ENCODE measurements at places on chromosomes 3 and 15.

GRCh38 chr3:196638861-196639482 lies 522 bp upstream of the NRROS start:
- no peak for DNase-seq

- DNase-seq = no peak
These were observed 608.1 kb downstream of the ZNF385D start for GRCh38 chr3:21142949-21143348.

GRCh38 chr15:85943151-85943550 lies 136.5 kb upstream of the AGBL1 start:
- no peak for DNase-seq

DNA sequence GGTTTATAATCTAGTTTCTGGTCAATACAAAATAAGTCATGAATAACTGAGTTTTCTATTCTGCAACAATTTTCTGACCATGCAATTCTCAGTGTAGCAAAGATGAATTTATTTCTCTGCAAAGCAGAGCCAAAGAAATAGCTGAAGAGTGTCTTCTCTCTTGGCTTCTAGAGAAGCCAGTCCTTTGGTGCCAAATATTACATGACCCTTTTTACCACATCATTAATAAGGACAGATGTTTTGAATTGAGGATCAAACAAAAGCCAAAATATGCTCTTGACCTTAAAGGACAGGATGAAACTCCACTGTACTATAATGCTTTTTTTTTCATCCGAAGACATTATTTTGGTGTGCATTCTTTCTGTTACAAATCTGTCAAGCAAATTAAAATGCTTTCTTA lies 40.2 kb upstream of the OSTN start:
- DNase-seq = no peak

GRCh38 chr15:58044551-58044950 lies 21.0 kb downstream of the ALDH1A2 start:
- DNase-seq = no peak

DNA sequence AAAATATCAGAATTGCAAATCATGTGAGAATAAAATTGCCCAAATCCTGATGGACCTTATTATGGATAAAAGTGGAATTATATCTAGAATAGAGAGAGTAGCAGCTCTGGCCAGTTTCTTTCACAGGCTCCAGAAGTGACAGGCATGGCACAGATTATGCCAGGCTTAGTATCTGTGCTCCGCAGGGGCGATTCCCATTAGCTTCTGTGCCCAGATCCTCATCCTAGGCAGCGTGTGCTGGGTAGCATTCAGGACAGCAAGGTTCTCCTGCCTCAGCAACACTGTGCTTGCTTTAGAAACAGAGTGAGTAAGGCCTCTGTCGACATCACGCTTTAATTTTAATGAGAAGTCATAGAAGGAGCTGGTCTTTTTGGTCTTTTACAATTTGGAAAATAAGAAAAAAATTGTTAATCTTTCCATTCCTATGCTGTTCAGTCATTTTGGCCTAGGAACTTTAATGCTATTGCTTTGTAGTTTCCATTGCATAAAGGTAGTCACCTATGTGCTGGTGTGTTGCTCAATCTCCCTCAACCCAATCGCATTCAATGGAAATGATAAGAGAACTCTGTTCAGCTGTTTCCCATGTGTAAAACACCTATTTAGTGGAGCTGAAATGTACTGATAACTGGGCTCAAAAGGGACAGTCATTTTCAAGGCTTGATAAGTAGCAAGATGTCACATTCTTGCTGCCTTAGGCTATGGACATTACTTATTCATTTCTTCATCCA lies 770.1 kb downstream of the AGBL1 start:
- DNase-seq = no peak

DNA sequence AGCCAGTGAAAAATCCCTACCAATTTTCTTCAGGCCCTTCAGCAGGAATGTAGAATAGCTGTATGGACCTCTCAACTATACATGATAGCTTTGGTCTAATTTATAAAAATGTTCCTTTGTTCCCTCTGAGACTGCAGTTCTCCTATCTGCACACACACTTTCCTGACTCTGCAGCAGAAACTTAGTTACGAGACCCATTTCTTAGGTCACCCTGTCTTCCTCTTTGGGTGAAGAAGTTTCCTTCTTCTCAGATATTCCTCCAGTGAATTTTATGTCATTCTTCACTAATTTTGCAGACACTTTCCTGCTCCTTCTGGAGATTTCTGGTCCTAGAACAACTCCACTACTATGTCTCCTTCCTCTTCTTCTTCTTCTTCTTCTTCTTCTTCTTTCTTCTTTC lies 42.6 kb downstream of the CD200R1L start:
- no peak for DNase-seq

- DNase-seq = no peak
These were observed 72.9 kb downstream of the RPLP1 start for GRCh38 chr15:69525543-69525942.

DNA sequence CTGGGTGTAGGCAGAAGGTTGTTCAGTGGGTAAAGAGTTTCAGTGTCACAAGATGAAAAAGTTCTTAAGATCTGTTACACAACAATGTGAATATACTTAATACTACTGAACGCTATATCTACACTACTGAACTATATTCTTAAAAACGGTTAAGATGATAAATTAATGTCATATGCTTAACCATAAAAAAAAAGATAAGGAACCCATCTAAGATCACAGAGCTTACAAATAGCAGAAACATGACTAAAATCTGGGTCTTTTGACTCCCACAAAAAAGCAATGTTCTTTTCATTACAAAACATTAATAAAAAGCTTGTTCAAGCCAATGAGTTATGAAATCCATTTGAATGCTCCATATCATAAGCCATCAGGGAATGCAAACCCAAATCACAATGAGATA lies 34.4 kb downstream of the UBR1 start:
- no peak for DNase-seq

- DNase-seq = no peak
These were observed 47.6 kb downstream of the ABHD5 start for GRCh38 chr3:43738305-43738704.

DNA sequence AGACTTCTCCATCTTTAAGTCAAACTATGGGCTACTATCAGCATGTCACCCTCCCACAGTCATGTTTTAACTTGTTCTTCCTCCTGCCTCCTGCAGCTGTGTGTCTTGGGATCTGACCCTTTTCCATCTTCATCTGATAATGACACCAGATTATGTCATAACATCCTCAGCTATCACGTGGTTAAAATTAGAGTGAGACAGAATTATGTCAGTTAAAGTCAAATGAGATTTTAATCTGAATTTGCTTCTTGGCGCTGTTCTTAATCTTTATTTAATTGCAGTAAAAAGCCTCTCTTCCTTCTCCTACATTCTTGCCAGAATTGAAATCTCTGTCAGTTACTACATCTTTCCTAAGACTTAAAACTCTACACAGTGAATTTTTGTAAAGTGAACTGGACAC lies 107.2 kb downstream of the ARPP21 start:
- DNase-seq = no peak

- no peak for DNase-seq
These were observed 10.0 kb downstream of the GATA2 start for GRCh38 chr3:128482666-128483656.

DNA sequence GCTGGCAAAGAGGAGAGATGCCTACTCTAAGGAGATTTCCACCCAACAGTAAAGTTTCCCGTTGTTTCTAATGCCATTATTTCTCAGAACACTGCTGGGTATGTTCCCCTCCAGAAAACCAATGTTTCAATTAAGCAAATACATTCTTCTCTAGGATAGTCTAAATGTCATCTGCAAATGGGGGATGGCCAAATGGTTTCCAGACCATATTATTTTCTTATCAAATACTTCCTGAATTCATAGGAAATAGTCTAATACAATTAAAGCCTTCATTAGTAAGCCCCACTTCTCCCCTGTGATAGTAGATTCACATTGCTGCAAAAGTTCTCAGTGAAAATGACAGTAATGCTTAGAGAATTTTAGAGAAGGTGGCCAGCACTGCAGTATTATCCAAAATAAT lies 716.6 kb downstream of the GRM7 start:
- no peak for DNase-seq

- no peak for DNase-seq
These were observed 22.3 kb downstream of the FBLN2 start for GRCh38 chr3:13571264-13571663.

GRCh38 chr3:43317461-43318316 lies 31.3 kb downstream of the SNRK start:
- DNase-seq = no peak

GRCh38 chr15:101366853-101367252 lies 71.8 kb upstream of the SNRPA1 start:
- no peak for DNase-seq

DNA sequence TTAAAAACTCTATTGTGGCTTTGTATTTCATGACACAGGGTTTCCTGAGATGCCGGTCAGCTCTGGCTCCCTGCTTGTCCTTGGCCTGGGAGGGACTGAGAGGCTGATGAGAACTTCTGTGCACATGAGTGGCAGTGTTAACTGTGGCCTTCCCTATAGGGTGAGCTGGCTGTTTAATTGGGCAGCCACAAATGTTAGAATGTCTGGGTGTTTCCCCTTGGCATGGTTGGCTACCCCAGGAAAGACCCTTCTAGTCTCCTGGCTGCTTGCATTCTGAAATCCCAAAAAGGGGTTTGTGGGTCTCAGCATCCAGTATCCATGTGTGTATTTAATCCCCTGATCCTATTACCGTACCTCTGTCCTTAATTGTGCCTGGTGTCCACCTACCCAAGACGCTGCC lies 3.0 kb upstream of the KLF13 start:
- no peak for DNase-seq

DNA sequence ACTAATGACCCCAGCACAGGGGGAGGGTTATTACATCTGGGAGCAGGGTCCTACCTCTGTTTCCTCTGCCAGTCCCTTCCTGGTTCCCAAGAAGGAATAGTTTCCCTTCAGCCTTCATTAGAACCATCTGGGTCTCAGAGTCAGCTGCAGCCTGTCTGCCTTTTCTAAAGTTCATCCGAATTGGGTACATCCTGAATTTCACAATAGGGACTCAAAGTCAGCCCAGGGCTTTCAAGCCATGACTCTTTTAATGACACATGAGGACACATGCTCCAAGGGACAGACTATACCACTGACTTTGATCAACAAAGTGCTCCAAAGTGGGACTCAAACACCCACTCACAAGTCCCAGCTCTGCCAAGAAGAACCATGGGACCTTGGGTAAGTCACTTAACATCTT lies 12.7 kb upstream of the CRABP1 start:
- no peak for DNase-seq

GRCh38 chr3:71786551-71786950 lies 1.6 kb upstream of the PROK2 start:
- no peak for DNase-seq

DNA sequence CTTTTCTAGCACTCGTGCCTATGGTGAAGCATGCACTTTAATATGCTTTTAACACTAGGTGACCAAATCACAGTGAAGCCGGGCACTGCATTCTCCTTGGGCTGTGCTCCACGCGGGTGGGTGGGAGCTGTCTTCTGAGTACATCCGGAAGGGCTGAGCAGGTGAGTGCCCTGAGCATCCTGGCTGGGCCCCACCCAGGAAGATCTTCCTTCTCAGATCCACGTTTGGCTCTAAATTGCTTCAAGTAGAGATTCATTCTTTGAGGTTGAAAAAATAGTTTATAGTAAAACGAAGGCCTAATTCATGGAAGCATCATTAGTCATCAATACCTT lies 73.9 kb upstream of the BLM start:
- DNase-seq = no peak

DNA sequence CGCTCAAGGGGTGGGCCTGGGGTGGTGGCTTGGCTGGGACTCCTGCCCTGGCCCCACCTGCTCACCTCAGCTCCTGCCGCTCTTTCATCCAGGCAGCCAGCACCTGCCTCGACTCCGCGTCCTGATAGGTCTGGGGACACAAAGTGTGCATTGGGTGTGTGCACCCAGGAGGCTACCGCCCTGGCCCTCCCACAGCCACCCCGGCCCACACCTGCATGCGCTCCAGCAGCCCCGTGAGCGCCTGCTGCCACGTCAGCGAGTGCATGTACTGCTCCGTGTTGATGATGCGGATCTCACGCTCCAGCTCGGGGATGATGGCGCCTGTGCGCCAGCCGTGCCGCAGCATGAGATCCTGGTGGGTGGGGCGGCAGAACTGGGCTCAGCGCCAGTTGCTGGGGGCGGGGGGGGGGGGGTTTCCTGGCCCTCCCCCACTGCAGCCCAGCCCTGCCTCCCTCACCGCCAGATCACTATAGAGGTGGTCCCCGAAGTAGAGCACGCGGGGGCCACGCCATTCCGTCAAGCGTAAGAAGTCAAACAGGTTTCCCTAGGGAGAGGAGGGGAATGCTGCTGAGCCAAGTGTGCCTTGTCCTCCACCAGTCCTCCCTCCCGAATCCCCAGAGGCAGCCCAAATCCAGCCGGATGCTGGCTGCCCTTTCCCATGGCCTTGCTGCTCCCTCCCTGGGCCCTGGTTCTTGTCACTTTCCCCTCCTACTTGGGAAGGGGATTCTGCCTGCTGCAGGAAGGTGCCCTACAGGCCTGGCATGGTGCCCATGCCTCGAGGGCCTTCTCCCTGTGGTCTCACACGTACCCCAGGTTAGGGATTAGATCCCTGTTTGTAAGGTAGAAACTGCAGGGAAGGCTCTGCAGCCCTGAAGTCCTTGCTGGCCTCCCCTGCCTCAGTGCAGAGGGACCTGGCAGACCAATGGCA lies 8.6 kb downstream of the NT5DC2 start:
- DNase-seq = no peak

DNA sequence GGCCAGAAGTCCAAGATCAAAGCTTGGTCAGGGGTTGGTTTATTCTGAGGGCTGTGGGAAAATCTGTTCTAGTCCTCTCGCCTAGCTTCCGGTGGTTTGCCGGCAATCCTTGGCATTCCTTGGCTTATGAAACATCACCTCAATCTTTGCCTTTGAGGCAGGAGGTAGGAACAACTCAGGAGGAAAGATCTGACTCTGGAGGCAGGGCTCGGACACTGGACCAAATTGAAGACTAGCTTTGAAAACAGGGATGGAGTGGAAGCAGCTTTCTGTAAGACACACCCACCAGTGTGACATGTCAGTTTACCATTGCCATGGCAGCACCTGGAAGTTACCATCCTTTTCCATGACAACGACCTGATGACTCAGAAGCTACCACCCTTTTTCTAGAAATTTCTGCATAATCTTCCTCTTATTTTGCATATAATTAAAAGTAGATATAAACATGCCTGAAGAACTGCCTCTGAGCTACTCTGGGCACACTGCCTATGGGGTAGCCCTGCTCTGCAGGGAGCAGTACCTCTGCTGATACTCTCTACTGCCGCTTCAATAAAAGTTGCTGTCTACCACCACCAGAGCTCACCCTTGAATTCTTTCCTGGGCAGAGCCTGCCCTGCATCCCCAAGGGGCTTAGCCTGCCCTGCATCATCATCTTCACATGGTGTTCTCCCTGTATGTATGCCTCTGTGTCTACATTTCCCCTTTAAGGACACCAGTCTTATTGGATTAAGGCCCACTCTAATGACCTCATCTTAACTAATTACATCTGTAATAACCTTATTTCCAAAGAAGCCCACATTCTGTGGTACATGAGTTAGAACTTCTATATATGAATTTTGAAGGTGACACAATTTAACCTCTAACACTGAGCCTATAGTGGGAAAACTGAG lies 38.3 kb upstream of the TM4SF4 start:
- no peak for DNase-seq
